ENCODE measurements at places on chromosomes 16 and 17. TPM values are rescaled to one million over a fixed set of nuclear protein-coding genes. Genes with fewer than 3 reads are reported as not detected.

GRCh38 chr16:64991001-64991400, 130.9 kb downstream of the CDH11 start:
- no peaks in the 10 kb centered on the region for H3K36me3 ChIP-seq
- H3K4me3 ChIP-seq, result no peak overlapping the region
- no peaks in the 10 kb centered on the region for H3K27me3 ChIP-seq

DNA sequence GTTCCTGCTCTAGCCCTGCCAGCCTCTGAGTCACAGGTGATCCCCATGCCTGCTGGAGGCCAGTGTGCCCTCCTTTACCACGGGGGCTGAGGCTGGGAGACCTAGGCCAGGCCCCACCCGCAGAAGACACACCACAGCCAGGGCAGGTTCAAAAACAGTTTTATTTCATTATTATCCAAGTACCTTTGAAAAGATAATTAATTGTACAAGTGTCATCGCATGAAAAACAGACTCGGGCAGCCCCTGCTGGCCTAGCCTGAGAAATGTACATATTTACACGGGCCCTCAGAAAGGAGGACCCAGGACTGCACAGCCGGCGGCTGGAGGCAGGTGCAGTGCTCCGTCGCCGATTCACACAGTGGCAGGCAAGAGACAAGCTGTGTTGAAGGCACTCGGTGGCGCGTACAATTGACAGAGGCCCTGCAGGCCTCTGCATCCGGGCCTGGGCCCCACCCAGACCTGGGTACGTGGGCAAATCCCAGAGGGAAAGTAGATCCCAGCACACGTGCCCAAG, 4.4 kb downstream of the PDIA2 start:
- no peaks in the 10 kb centered on the region for H3K27me3 ChIP-seq
- DNase-seq, result no peak
- H3K36me3 ChIP-seq, result peaks cover 8% of the 10 kb centered on the region

TMC8 gene
- polyA plus RNA-seq, result 68.9 TPM

SLC38A8 gene
- polyA plus RNA-seq, result not detected

All from naive B cell (primary cell).